ENCODE measurements at places on chromosomes 4 and X.
A peak's percentile ranks its signal among the peaks of the same experiment; 100 is the strongest.

DNA sequence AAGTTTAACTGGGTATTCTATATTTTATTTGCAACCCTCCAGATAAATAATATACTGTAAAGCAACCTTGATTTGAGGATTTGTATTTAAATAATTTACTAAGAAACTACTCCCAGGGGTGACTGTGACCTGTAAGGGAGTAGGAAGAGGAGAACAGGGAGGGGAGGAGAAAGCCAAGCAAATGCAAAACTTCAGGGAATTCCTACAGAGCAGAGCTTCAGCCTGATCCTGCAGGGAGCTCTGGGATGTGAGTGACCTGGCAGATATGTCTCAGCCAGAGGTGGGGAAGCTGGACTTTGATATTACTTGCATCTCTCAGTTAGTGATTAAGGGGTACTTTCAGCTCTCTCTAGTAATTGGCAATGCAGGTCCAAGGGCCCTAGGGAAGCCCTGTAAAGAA lies 302.0 kb downstream of the FRMPD4 start:
- no peak for DNase-seq

GRCh38 chrX:153763989-153764755 lies at the start of gene PLXNB3:
Gene PLXNB3, plus strand, starts transcription at chrX:153764249. Its CDS starts 1,287 bp downstream, at chrX:153765536.
- DNase-seq = peak; percentile 61

GRCh38 chrX:97096385-97096784 lies 212.7 kb downstream of the RPA4 start:
- DNase-seq = no peak

DNA sequence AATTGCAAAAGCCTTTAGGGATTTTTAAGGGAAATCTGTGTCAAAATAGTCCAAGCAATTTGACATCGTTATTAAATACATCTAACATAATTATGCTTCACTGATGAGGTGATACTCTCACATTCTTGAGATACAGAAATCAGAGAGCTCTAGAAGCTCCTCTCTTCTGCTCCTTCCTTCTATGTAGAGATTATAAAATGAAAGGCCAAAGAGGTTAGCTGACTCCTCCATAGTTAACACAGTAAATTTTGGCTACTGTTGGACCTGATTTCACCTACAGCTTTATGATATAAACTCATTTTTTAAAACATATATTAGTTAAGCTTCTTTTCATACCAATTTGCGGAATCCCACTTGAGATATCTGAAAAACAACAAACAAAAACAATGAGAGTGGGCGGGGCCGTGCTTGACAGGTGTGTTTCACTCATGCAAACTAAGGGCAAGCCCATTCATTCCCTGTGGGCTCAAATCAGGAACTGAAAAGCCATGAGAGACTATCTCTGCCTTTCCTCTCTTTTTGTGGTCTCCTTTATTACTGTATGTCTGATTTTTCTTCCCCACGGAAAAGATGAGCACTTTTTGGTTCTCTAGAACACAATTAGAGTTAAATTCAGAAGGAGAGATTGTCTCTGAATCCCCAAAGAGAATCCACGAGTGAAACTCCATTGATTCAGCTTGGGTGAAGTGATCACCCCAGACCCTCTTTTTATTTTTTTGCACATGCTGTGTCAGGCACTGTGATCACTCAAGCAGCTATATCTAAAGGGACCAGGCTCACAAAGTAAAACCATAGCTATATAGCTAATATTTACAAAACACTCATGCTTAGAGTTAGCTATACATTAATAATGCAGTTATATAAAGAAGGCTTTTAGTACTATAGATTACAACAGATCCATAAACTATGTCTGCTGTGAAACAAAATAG lies 566.3 kb downstream of the IL15 start:
- no peak for DNase-seq

DNA sequence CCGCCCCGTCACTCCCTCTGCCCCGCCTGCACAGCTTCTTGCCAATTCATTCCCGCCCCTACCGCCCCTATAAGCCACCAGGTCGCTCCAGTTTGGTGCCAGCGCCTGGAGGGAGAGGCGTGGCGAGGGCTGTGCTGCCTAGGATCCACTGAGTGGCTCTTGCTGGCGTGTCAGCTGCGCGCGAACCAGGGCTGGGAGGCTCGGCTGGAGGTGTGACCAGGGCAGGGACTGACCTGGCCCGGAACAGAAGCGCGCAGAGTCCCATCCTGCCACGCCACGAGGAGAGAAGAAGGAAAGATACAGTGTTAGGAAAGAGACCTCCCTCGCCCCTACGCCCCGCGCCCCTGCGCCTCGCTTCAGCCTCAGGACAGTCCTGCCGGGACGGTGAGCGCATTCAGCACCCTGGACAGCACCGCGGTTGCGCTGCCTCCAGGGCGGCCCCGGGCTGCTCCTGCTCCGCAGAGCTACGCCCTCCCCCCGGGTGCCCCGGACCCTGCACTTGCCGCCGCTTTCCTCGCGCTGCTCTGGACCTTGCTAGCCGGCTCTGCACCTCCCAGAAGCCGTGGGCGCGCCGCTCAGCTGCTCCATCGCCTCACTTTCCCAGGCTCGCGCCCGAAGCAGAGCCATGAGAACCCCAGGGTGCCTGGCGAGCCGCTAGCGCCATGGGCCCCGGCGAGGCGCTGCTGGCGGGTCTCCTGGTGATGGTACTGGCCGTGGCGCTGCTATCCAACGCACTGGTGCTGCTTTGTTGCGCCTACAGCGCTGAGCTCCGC lies at the start of gene GPR78:
Gene GPR78 (plus strand): TSS at position 72 of the 773 bp plus-strand sequence. CDS start 591 bp downstream, at position 663.
- peak; percentile 29 for DNase-seq

DNA sequence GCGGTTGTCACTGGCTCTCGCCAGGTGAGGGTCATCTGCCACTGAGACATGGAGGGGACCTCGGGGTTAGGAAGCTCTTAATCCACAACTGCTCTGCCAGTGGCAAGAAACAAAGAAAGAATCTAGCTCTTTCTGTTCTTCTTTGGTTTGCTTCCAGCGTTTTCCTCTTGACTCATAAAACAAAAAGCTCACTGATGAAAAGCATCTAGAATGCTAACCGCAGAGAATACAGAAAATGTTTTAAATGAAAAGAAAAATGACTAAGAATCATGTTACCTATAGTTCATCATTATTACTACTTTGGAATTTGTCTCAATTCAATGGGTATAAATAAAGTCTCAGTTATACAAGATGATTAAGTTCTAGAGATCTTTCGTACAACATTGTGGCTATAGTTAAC lies 274.8 kb upstream of the TENM3 start:
- DNase-seq = no peak

- no peak for DNase-seq
These were observed 16.1 kb upstream of the KLHL2 start for GRCh38 chr4:165191348-165191656.

DNA sequence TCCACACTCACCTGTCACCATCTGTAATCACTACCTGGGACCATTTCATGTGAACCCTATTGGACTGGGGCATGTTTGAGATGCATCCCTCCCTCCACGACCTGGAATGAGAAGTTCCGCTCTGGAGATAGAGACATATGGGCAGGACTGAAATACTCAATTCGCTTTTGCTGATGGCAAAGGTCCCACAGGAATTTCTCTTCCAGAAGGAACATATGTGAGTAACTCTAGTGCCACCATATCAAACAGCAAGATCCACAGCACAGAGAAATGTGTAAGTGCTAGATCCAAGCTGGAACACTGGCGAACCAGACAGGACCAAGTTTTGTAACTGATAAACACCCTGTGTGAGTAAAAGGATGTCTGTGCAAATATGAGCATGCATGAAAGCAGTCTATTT lies 43.9 kb downstream of the SEL1L3 start:
- DNase-seq = no peak

- peak; percentile 67 for DNase-seq
These were observed 16.3 kb upstream of the DRD5 start for GRCh38 chr4:9765091-9765490.

DNA sequence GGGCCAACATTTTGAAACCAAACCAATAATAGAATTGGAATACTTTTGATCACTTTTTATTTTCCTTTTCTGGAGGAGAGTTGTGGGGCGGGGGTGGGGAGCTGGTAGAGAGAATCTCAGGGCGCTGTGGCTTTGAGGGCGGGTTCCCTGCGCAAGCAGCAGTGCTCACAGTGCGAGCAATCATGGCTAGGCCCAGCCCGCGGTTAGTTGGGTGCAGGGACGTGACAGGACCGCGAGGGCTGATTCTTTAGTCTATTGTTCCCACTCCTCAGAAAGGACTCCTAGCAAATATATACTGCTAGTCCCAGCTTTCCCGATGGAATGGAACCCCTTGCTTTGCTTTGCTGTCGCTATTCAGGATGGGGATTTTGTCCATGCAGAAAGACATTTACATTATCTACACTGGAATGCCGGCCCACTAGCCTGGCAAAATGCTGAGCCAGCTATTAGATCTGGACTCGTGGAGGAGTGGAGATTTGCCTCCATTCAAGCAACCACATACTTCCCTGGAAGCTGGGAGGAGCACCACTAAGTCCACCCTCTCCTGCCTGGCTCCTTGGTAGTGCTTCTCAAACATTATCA lies 23.9 kb upstream of the APLN start:
- peak; percentile 21 for DNase-seq

- DNase-seq = no peak
These were observed at the start of gene FGF2 for GRCh38 chr4:122826553-122827257. Gene FGF2, plus strand, starts transcription at chr4:122826831. Its CDS starts 344 bp downstream, at chr4:122827175.

GRCh38 chr4:155001251-155001650 lies 207.2 kb upstream of the NPY2R start:
- no peak for DNase-seq

- peak; percentile 31 for DNase-seq
These were observed 6.7 kb downstream of the MYL5 start for GRCh38 chr4:680928-681645.

- no peak for DNase-seq
These were observed 89.1 kb downstream of the PTPN13 start for GRCh38 chr4:86683167-86683566.

GRCh38 chr4:41227902-41228301 lies 13.6 kb upstream of the APBB2 start:
- DNase-seq = no peak
